ENCODE measurements at places on chromosomes 6 and 20.

GRCh38 chr6:42947950-42948349, 12.6 kb upstream of the GNMT start:
- DNase-seq, result no peak

- DNase-seq, result peak; percentile 91
These were observed 408 bp upstream of the FBXO9 start for GRCh38 chr6:53064726-53065265.

DNA sequence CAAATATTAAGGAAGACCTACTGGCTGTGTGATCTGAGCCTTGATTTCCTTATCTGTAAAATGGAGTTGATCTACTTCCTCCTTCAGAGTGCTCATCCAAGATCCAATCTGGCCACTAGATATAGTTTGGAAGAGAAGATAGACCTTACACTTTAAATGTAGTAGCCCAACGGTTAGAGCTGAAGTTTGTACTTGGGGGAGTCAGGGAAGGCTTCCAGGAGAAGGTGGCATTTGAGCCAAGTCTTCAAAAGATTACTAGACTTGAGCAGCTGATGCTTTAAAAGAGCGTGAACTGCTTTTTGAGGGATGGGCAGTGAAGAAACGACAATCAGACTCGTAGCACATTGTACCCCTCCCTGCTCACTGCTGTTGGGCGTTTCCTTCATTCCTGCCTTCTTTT, 3.6 kb downstream of the LBP start:
- DNase-seq, result no peak

GRCh38 chr20:37937686-37938085, 34.8 kb downstream of the VSTM2L start:
- DNase-seq, result no peak

DNA sequence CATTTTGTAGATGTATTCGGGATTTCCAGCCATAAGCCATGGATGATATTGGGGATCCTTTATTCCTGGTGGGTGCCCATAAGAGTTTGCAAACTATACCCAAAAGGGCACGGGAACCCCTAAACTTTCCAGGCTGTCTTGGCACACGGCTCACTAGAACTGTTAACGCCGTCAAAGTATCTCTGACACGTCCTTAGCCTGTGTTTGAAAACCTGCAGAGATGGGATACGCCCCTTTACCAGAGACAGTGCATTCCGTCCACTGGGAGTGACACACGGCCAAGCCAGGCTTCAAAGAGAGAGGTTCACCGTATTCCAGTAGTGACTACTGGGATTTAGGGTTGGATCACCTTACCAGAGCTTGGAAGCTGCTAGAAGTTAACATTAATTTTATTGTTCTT, 95.0 kb downstream of the THBS2 start:
- DNase-seq, result no peak

- no peak for DNase-seq
These were observed 60.4 kb downstream of the SOBP start for GRCh38 chr6:107550241-107550840.

DNA sequence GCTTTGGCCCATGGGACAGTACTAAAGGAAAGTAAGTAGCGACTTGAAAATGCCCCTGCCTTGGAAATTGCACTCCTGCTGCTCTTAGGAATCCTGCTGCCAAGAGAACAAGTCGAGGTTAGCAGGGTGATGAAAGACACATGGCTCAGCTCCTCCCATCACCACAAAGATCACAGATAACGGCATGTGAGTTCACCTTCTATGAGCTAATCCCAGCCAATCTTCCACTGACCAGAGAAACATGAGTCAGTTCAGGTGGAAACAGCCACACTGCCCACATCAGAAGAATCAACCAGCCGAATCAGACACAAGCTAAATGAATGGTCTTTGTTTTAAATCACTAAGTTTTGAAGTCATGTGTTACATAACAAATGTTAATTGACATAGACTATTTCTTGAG, 106.3 kb downstream of the PRKN start:
- DNase-seq, result peak; percentile 3

- no peak for DNase-seq
These were observed 534.1 kb upstream of the JAG1 start for GRCh38 chr20:11207749-11208502.

DNA sequence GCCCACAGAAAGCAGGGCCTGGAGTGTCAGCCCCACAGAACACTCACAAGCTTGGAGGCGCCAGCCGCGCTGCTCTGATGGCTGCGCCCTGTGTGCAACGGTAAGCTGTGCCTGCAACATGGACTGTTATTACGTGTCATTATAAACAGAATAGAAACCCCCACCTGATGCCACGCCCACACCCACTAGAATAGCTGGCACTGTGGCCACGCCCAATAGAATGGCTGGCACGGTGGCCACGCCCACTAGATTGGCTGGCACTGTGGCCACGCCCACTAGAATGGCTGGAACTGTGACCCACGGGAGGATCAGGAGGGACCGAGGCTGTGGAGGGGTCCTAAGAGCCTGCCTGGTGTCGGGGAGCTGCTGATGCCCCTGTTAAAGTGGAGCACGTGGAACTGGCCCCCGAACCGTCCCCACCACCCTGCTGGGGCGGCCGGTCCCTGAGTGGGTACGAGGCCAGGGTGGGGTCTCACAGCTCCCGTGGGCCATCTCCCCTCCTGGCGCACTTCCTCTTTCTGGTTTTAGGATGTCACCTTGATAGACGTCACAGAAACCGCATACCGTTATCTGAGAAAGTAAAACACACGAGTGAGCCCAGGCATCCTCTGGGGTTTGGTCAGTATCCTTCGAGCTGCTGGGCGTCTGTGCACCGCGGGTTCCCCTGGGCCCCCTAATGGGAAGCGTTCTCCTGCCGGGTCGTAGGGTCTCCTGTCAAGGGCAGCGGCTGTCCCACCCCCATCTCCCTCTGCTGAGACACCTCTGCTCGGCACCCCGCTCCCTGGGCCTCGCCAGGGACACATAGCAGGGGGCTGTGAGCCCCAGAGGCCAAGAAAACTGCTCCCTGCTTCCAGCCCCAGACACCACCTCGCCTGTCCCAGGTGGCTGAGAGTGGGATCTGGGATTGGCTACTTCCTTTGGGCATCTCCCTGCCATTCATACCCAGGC, 25.4 kb downstream of the SLC17A9 start:
- peak; percentile 82 for DNase-seq

DNA sequence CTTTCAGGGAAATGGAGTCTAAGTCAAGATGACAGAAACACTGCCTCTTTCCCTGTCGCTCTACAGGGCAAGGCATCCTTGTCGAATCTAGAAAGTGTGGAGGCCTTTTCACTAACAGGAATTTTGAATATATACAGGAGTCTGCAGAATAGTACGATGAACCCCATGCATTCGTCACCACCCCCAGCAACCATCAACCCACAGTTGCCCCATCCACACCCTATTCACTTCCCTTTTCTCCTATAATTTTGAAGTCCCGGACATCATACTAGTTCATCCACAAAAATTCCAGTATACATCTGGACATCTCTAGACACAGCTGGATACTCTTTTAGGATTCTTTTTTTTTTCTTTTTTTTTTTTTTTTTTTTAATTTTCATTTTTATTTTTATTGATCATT, 80.7 kb upstream of the RIN2 start:
- no peak for DNase-seq

DNA sequence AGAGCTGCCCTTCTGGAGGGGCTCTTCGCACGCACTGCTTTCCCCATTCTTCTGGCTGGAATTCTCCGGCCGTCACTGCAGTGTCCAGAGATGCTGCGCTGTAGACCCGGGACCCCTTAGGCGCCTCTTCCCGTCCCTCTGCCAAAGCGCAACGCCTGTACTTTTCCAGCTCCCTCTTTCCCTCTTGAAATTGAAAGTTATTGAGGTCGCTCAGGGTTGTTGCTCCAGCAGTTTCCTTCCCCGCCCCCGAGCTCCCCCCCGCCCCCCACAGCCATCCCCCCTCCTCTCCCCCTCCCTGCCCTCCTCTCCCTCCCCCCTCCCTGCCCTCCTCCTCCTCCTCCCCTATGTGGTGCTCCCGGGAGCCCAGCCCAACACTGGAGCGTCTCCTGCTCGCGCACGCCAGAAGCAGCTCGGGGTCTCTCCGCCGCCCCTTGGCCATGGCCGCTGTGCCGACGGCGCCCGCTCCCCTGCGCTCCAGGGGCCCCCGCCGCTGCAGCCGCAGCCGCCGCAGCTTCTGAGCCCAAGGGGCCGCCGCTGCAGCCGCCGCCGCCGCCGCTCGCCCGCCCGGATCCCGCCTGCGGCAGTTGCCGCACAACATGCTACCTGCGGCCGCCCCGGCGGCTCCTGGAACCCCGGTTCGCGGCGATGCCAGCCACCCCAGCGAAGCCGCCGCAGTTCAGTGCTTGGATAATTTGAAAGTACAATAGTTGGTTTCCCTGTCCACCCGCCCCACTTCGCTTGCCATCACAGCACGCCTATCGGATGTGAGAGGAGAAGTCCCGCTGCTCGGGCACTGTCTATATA, at the start of gene RSPO3:
Gene RSPO3, plus strand, starts transcription at position 374 of the 804 bp plus-strand sequence. CDS start 522 bp downstream, outside the sequence.
- peak; percentile 8 for DNase-seq

GRCh38 chr20:58342104-58342945, 32.8 kb downstream of the RAB22A start:
- no peak for DNase-seq

- no peak for DNase-seq
These were observed 124.0 kb upstream of the MAFB start for GRCh38 chr20:40813029-40813431.

GRCh38 chr20:54217762-54218161, 9.9 kb downstream of the PFDN4 start:
- DNase-seq, result no peak

- no peak for DNase-seq
These were observed 95.6 kb downstream of the SYCP2 start for GRCh38 chr20:59837623-59838394.

- DNase-seq, result no peak
These were observed 82.7 kb upstream of the TOP1 start for GRCh38 chr20:40945754-40946450.

GRCh38 chr6:26534681-26535465, 3.3 kb upstream of the HMGN4 start:
- no peak for DNase-seq

GRCh38 chr20:25046181-25046641, 11.7 kb downstream of the ACSS1 start:
- DNase-seq, result no peak

GRCh38 chr6:138662471-138662870, 111.1 kb upstream of the CCDC28A start:
- no peak for DNase-seq

- DNase-seq, result peak; percentile 49
These were observed 74.5 kb upstream of the ZNF184 start for GRCh38 chr6:27547157-27548075.

- DNase-seq, result no peak
These were observed 96.7 kb upstream of the LAMP5 start for GRCh38 chr20:9417665-9418064.

DNA sequence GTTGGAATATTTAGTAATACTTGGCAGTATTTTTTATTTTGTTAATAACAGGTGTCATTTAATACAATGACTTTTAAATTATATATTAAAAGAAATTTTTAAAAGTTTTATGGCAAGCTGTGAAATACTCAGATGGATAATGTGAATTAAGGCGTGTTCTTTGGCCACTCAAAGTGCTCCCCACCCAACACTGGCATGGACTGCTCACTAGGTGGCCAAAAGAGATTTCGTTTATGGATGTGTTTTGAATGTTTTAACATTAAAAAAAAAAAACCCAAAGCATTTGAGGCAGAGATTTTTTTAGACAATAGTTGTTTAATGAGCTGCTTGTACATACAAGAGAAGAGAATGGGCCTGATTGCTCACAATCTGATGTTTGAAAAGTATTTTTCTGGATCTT, 86.5 kb downstream of the QKI start:
- no peak for DNase-seq

GRCh38 chr6:85405853-85406198, 44.1 kb upstream of the NT5E start:
- no peak for DNase-seq

- DNase-seq, result no peak
These were observed 13.6 kb downstream of the CNBD2 start for GRCh38 chr20:35981969-35982368.

GRCh38 chr6:79416931-79417330, 120.3 kb downstream of the LCA5 start:
- DNase-seq, result no peak

- DNase-seq, result no peak
These were observed 6.3 kb downstream of the JARID2 start for GRCh38 chr6:15252195-15252594.

- DNase-seq, result no peak
These were observed 5.2 kb upstream of the TP53RK start for GRCh38 chr20:46694484-46694883.

DNA sequence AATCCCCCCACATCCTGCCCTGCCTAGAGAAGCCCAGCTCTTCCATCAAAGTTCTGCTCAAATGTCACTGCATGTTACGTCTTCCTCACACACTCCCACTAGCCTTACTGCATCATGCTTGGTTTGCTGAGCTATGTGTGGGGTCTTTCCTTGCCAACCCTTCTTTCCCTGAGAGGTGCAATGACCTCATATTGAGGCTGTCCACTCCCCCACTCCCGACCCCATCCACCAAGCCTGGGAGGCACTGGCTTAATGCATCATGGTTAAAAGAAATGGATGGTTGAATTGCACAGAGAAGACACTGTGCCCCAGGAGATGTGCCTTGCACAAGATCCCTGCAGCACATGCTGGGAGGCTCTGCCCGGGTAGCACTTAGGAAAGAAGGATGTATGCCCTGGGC, 7.7 kb upstream of the IRF4 start:
- DNase-seq, result no peak

DNA sequence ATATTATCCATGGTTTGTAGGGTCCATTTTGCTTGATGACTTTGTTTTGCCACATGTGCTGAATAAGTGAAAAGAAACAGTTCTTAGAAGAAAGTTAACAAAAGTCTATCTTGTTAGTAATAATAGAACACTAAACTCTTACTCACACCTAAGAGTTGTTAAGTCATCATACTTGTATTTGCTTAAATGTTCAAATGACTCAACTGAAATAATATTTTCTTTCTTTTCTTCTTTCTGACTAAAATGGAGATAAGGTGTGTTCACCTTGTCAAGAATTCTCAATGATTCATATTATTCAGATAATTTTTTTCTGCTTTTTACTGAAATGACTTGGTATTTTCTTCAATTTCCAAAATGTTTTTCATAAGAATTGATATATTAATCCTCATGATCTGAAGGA, 327.2 kb downstream of the HTR1B start:
- no peak for DNase-seq

DNA sequence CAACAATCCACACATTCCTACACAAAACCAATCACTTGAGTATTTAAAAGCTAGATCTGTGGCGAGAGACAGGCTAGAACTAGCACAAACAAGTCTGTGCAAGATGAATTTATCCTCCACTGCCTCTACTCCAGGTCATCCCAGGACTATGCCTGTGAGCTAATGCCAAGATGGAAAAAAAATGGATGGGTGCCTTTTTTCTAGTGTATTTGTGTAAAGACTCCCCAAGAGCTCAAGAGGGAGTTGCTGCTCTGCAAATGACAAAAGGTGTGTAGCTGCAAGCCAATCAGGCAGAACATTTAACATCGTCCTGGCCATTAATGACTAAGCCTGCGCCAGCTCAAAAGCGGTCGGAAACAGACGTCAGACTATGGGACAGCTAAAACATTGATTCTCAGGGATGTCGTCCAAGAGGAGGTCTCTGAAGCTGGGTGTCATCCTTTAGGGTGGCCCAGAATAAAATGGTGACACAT, 21.9 kb downstream of the ATXN1 start:
- DNase-seq, result no peak

- DNase-seq, result peak; percentile 56
These were observed 113.7 kb upstream of the DTNBP1 start for GRCh38 chr6:15776458-15776980.

All from activated CD4-positive, alpha-beta T cell treated with anti-CD3 and anti-CD28 coated beads, Interleukin-2, amount 50 U/mL, for 48 hours (primary cell).